ENCODE measurements at places on chromosomes 4 and X.

DNA sequence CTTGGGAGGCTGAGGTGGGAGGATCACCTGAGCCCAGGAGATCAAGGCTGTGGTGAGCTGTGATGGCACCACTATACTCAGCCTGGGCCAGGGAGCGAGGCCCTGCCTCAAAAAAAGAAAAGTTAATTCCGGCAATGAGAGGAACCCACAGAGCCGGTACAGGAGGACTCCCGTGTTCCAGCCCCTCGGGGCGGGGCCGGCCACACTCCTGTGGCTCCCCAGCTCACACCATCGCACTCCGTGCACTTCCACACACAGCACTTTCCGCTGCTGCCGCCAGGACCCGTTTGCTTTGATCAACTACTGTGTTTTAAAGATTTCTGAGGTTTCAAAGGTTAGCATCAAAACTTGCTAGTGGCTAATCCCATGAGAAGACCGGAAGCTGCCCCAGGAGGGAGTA, 171.7 kb downstream of the AFAP1 start:
- no peak for DNase-seq

GRCh38 chrX:116417214-116417613, 19.2 kb upstream of the SLC6A14 start:
- DNase-seq: no peak

- DNase-seq: peak; percentile 93
Measured at GRCh38 chr4:1628892-1629698, 55.0 kb downstream of the FAM53A start.

GRCh38 chr4:156692016-156692415, 279.6 kb downstream of the PDGFC start:
- no peak for DNase-seq

DNA sequence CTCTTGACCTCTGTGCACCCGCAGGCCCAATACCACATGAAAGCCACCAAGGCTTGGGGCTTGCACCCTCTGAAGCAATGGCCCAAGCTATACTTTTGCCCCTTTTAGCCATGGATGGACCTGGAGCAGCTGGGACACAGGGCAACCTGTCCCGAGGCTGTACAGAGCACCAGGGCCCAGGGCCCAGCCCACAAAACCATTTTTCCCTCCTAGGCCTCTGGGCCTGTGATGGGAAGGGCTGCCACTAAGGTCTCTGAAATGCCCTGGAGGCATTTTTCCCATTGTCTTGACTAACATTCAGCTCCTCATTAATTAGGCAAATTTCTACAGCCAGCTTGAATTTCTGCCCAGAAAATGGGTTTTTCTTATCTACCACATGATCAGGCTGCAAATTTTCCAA, 79.9 kb upstream of the GABRA3 start:
- no peak for DNase-seq

DNA sequence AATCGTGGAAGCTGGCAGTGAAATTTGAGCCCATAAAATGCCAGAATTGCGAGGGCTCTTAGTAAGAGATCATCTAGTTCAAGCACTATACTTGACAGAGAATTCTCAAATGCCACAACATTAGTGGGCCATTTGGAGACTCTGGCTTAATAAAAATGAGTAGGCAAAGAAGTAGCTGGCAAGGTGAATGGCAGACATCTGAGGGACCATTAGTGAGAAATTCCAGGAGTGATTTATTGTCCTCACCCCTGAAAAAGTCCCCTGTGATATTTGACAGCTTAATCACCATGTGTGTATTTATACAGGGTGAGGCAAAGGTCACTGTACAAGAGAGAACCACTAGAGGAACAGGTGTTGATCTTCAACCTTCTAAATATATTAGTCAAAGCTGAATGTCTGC, 207.5 kb downstream of the CHRDL1 start:
- no peak for DNase-seq

- DNase-seq: no peak
Measured at GRCh38 chr4:102007959-102008425, 217.5 kb downstream of the BANK1 start.

GRCh38 chr4:55545641-55546505, 836 bp downstream of the CLOCK start:
- peak; percentile 83 for DNase-seq

GRCh38 chrX:119638725-119639471, 32.7 kb upstream of the NKRF start:
- no peak for DNase-seq

GRCh38 chrX:118510111-118510510, 14.5 kb downstream of the DOCK11 start:
- DNase-seq: no peak

GRCh38 chr4:154490583-154491340, 837 bp downstream of the DCHS2 start:
- DNase-seq: no peak

GRCh38 chr4:81573840-81574239, 102.1 kb upstream of the RASGEF1B start:
- DNase-seq: no peak

GRCh38 chrX:26574234-26574633, 358.3 kb downstream of the MAGEB5 start:
- no peak for DNase-seq

- DNase-seq: no peak
Measured at GRCh38 chrX:141341341-141341740, 99.0 kb upstream of the SPANXC start.

GRCh38 chr4:139044291-139044690, 28.7 kb downstream of the NOCT start:
- DNase-seq: no peak

DNA sequence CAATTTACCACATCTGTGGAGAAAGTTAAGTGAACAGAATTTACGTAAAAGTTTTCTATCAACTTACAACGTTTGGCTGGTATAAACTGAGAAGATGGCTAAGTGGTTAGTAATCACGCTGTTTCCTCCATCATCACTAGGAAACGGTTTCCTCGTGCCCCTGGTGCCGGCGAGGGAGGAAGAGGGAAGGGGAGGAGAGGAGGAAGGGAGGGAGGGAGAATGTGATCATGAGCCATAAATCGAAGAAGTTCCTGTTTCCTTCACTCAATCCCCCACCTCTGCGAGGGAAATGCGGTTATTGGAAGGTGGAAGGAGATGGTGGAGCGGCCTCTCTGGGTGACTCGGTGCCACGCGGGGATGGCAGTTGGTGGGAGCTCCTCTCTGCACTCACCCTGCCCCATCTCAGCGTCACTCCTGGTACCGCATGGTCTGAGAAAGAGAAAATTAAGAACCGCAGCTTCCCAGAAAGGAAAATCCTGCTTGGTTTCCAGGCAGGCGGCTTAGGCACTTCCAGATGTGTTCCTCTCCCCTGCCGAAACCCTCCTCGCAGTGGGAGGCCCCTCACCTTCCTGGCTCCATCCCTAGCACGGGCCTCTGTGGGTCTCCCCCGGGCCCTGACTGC, 216.8 kb downstream of the AFAP1 start:
- no peak for DNase-seq

DNA sequence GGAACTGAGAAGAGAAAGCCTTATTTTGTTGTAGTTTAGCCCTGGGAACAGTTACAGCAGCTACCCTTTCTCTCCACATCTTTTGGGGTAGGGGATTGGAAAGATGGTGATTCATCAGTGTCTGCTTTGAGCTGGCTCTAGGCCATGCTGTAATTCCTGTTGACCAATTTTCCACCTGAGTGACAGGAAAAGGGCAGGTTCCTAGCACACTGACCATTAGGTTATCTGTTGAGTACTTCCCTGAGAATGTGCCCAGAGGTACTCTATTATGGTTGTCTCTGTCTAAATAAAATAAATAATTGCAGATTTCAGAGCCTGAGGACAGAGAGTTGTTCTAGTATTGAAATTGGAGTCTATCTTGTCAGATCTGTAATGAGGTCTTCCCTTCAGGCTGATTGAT, 109.0 kb downstream of the ENOX2 start:
- no peak for DNase-seq

DNA sequence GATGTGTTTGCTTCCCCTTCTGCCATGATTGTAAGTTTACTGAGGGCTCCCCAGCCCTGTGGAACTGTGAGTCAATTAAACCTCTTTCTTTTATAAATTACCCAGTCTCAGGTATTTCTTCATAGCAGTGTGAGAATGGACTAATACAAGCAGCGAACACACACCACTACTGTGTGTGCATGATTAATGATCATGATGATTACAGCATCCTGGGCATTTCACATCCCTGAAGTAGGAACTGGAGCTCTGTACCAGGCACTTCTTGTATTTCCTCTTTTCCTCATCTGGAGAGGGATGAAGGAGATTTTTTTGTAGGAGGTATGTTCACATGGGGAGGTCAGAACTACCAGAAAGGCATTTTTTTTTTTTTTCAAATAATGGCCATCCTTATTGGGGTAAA, 60.8 kb downstream of the PPM1K start:
- DNase-seq: no peak

DNA sequence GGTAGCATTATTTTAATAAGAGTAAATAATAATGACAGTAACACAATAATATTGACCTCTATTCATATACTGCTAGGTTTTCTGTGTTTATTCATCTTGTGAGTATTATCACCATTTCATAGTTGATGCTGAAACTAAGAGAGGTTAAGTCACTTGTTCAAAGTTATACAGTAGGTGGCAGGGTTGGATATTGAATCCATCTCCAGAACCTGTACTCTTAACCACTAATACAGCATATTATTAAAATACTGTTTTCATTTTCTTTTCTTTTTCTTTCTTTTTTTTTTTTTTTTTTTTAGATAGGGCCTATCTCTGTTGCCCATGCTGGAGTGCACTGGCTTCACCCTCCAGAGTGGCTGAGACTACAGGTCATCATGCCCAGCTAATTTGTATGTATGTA, 7.1 kb upstream of the ELF2 start:
- DNase-seq: no peak

DNA sequence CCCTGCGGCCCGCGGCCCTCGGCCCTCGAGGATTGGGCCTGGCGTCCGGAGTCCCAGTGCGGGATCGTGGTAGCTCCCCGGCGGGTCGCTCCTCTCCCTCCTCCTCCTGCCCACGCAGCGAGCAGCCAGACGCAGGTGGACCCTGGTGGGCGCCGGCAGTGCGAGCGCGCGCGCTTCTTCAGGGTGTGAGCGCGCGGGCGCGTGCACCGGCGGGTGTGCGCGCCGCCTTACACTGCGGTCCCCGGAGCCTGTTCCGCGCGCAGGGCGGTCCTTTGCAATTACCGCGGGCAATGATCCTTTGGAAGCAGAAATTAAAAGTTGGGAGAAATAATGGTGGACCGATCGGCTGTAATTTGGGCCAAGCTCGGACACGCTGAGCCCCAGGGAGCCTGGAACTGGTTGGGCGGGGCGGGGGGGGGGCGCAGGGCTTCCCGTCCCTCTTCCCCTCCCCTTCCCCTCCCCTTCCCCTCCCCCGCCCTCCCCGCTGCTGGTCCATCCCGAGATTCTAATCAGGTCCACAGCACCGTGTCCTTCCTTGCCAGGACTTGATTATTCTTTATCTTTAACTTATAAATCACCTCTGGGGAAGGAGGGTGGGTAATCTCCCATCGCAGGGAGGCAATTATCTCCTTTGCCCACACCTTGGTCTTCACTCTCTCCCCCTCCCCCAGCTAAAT, 1.6 kb upstream of the NKX1-1 start:
- DNase-seq: peak; percentile 48

- no peak for DNase-seq
Measured at GRCh38 chr4:139973015-139973414, 181.0 kb downstream of the MAML3 start.

GRCh38 chrX:30653415-30654131, at the start of gene GK:
Gene GK, plus strand, starts transcription at chrX:30653423. Its CDS starts 115 bp downstream, at chrX:30653538.
- peak; percentile 54 for DNase-seq

GRCh38 chr4:4857001-4857808, 2.3 kb upstream of the MSX1 start:
- DNase-seq: peak; percentile 58

DNA sequence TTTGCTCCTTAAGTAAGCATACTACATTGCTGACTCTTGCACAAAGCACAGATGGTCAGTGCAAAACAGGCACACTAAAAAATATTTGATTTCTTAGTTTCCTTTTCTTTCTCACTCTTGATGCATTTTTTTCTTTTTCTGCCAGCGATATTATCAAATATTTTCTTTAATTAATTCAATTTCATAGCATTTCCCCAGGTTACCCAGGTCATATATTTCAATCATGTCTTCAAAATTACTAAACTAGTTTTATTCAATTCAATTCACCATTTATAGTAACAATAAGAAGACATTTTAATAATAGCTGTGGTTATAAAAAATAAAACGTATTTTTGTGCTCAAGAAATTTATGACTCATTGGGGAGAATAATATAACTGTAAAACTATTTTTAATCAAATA, 421.2 kb downstream of the GASK1B start:
- DNase-seq: no peak

- no peak for DNase-seq
Measured at GRCh38 chrX:155179346-155179997, 36.8 kb upstream of the VBP1 start.

DNA sequence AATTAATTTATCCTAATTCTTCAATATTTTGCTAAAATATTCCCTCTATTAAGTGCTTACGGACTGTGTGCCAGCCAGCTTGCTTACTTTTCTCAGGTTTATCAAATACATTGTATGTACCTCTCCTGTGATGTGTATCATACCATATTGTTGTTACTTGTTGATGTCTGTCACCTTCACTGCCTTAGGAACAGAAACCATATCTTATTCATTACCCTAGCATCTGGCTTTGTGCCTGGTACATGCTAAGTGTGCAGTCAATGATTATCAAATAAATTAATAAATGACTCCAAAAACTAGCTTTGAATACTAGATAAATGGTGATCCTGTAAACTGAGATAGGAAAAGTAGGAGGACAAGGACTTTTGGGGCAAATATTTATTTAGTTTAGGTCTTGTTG, 6.9 kb downstream of the CLCN3 start:
- DNase-seq: no peak

DNA sequence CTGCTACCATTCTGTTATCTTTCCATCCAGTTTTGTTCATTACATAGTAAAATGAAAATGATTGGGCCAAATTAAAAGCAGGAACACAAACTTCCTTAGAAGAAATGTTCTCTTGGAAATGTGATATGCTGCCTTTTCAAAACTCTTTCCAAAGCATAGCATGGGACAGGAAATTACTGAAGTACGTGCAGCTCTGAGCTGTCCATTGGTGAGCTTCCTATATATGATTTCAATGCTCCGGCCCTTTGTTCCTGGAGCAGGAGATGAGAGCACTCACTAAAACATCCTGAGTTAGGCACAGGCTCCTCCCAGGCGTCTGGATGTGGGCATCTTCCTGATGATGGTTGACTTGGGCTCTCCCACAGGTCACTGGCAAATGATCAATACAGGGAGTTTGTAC, 33.0 kb upstream of the ANXA3 start:
- no peak for DNase-seq

GRCh38 chr4:25654031-25654970, 1.4 kb upstream of the SLC34A2 start:
- DNase-seq: no peak

DNA sequence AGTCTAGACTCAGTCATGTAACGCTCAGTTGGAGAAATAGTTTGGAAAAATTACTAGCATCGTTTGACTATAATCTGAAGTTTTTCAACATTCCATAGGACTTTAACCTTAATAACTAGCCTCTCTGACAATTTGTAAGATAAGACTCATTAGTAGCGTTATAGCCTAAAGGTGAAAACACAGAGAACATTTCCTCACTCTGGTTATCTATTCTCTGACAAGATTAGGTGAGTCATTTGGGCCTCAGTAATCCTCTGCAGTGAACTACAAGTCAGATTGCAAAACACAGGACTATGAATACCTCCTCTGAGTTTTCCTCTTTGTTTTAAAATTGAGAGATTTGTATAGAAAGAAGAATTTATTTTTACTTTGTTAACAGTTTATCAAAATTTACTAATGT, 31.8 kb upstream of the PDLIM5 start:
- DNase-seq: no peak

- DNase-seq: no peak
Measured at GRCh38 chr4:168101026-168101425, 8.7 kb downstream of the ANXA10 start.
